ENCODE measurements at places on chromosomes 12 and 14. TPM values are rescaled to one million over a fixed set of nuclear protein-coding genes. Genes with fewer than 3 reads are reported as not detected.

GRCh38 chr12:15677726-15678201 lies 111.4 kb downstream of the EPS8 start:
- no peak for DNase-seq

DCTN2 gene
- total RNA-seq = 80.0 TPM

POTEG gene
- not detected for total RNA-seq

- no peak for DNase-seq
Observed at GRCh38 chr14:80206351-80207080, 4.8 kb downstream of the DIO2 start.

- DNase-seq = no peak
Observed at GRCh38 chr12:132423820-132424645, 65.9 kb upstream of the FBRSL1 start.

- DNase-seq = no peak
Observed at GRCh38 chr12:109443794-109444193, 33.3 kb downstream of the KCTD10 start.

EIF5 gene
- 203 TPM for total RNA-seq

GRCh38 chr12:11431486-11431885 lies 36.1 kb upstream of the PRB2 start:
- DNase-seq = no peak

- no peak for DNase-seq
Observed at GRCh38 chr14:87108726-87109125, 884.3 kb downstream of the GALC start.

TSHR gene
- not detected for total RNA-seq

DNA sequence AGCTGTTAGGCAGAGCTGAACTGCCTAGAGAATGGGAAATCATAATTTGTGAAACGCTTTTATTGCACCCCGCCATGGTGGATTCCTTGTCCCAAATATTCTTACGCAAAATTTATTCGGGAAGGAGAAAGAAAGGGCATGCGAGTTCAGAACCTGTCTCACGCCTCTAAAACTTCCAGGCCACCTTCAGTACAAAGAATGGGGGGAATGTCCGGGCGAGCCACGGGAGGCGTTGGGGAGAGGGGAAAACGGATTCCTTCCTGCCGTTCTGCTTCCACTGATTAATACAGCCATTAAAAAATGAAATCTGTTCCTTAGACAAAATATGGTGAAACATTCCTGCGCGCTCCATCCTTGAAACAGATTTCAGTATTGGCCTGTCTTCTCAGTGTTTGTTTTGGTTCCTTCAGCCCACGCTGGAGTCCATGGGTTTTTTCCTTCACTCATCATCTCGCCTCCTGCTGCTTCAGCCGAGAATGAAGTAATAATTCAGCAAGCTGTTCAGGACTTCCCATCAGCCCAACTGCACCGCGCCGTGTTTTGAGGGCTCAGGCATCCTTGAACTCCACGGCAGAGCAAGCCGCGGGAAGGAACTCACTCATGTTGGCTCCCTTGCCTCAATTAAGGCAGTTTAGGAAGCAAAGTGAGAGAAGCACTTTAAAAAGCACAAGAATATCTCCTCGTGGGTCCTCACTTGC lies 47.7 kb upstream of the CDKN3 start:
- no peak for DNase-seq

ATL1 gene
- not detected for total RNA-seq

- no peak for DNase-seq
Observed at GRCh38 chr12:2221030-2221621, 168.3 kb downstream of the CACNA1C start.

All from right lobe of liver (tissue), 6 donors.